ENCODE measurements at places on chromosomes 5 and 9. TPM values are rescaled to one million over a fixed set of nuclear protein-coding genes. Genes with fewer than 3 reads are reported as not detected.

Gene PLPPR1
- total RNA-seq: not detected

Gene BAAT
- 0.32 TPM for total RNA-seq

Gene EDIL3
- 0.14 TPM for total RNA-seq

Gene FBN2
- total RNA-seq: 18.3 TPM

Gene ECSCR
- total RNA-seq: not detected

Gene ENTREP1
- total RNA-seq: 0.70 TPM

Gene IFNA2
- total RNA-seq: not detected

Gene DAB2IP
- total RNA-seq: 12.6 TPM

Gene MELK
- 78.0 TPM for total RNA-seq

Gene PCDHA10
- 0.01 TPM for total RNA-seq

Gene GDNF
- 0.03 TPM for total RNA-seq

Gene ENTPD2
- total RNA-seq: 3.3 TPM

Gene SPAAR
- total RNA-seq: not detected

Gene MYMK
- total RNA-seq: not detected

Gene DIRAS2
- total RNA-seq: not detected

Gene GARNL3
- total RNA-seq: 2.4 TPM

Gene BARHL1
- not detected for total RNA-seq

Gene MLANA
- not detected for total RNA-seq

Gene CCNI2
- 0.07 TPM for total RNA-seq

Gene CDC25C
- total RNA-seq: 9.4 TPM

Gene AHRR
- total RNA-seq: 3.9 TPM

Gene NPR2
- 5.4 TPM for total RNA-seq

Gene FLT4
- 4.4 TPM for total RNA-seq

Gene SHISAL2B
- not detected for total RNA-seq

Gene ANXA2R
- total RNA-seq: 3.7 TPM

Gene PCDHB6
- 1.1 TPM for total RNA-seq

Gene BTNL9
- total RNA-seq: 0.77 TPM

Gene TPPP
- total RNA-seq: 7.4 TPM

Gene CCDC180
- total RNA-seq: 1.2 TPM

Gene LCN9
- total RNA-seq: 0.16 TPM

Gene LRRC70
- total RNA-seq: not detected

Gene STK32A
- 0.24 TPM for total RNA-seq

Gene KCNV2
- total RNA-seq: not detected

Gene KIF20A
- 39.4 TPM for total RNA-seq

Gene TLX3
- total RNA-seq: not detected

Gene SPATA31E1
- not detected for total RNA-seq

Gene CACNA1B
- 0.02 TPM for total RNA-seq

Gene RNF208
- total RNA-seq: 1.9 TPM

Gene CTSV
- total RNA-seq: 13.0 TPM

Gene SYNPO
- total RNA-seq: 21.7 TPM

Gene NEURL1B
- total RNA-seq: 8.5 TPM

Gene SLC34A3
- total RNA-seq: 0.07 TPM

Gene TAF11L5
- total RNA-seq: not detected

Gene TICAM2
- 1.6 TPM for total RNA-seq

Gene CRB2
- total RNA-seq: 0.09 TPM

Gene FOXI1
- total RNA-seq: not detected

Gene HEMGN
- total RNA-seq: not detected

Gene ZNF354C
- total RNA-seq: 0.74 TPM
